Chondrocyte (in vitro differentiated cells): ENCODE measurements at places on chromosomes 3 and 15. TPM values are rescaled to one million over a fixed set of nuclear protein-coding genes. Genes with fewer than 3 reads are reported as not detected.
A peak's percentile ranks its signal among the peaks of the same experiment; 100 is the strongest.

GRCh38 chr3:62600033-62600432 is 226.7 kb upstream of the FEZF2 start:
- peaks cover 3% of the 10 kb centered on the region for H3K27me3 ChIP-seq
- H3K4me3 ChIP-seq: no peak overlapping the region
- H3K36me3 ChIP-seq: no peaks in the 10 kb centered on the region
- H3K27ac ChIP-seq: no peak overlapping the region
- no peak for DNase-seq

- peaks cover 22% of the 10 kb centered on the region for H3K4me1 ChIP-seq
- H3K27ac ChIP-seq: no peak overlapping the region
- H3K4me3 ChIP-seq: no peak overlapping the region
- no peak for DNase-seq
- H3K36me3 ChIP-seq: peaks cover 7% of the 10 kb centered on the region
These were observed 6.0 kb downstream of the UBE2E2 start for GRCh38 chr3:23209103-23209502.

DNA sequence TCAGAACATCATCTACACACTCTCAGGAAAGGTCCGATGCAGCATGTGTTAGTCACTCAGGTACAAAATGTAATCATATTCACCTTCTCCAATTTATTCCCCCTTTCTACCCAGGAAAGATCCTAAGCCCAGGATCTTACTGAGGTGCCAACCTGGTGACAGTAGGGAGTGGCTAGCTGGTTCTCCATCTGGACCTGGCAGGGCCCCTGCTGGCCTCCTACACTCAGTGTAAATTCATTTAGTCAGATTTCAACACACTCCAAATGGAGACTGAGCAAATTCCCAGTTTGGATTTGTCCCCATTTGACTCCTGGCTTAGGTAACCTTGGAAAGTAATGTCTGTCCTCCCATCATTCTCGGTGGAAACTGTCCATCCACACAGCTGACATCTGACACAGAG is 47.3 kb downstream of the SYNPR start:
- H3K4me3 ChIP-seq: no peak overlapping the region
- no peak overlapping the region for H3K27ac ChIP-seq
- no peaks in the 10 kb centered on the region for H3K4me1 ChIP-seq

- no peak for DNase-seq
- H3K27me3 ChIP-seq: peaks cover 1% of the 10 kb centered on the region
- H3K36me3 ChIP-seq: no peaks in the 10 kb centered on the region
- peaks cover 29% of the 10 kb centered on the region for H3K4me1 ChIP-seq
- no peak overlapping the region for H3K4me3 ChIP-seq
These were observed 2.5 kb upstream of the PLCB2 start for GRCh38 chr15:40310001-40310959.

DNA sequence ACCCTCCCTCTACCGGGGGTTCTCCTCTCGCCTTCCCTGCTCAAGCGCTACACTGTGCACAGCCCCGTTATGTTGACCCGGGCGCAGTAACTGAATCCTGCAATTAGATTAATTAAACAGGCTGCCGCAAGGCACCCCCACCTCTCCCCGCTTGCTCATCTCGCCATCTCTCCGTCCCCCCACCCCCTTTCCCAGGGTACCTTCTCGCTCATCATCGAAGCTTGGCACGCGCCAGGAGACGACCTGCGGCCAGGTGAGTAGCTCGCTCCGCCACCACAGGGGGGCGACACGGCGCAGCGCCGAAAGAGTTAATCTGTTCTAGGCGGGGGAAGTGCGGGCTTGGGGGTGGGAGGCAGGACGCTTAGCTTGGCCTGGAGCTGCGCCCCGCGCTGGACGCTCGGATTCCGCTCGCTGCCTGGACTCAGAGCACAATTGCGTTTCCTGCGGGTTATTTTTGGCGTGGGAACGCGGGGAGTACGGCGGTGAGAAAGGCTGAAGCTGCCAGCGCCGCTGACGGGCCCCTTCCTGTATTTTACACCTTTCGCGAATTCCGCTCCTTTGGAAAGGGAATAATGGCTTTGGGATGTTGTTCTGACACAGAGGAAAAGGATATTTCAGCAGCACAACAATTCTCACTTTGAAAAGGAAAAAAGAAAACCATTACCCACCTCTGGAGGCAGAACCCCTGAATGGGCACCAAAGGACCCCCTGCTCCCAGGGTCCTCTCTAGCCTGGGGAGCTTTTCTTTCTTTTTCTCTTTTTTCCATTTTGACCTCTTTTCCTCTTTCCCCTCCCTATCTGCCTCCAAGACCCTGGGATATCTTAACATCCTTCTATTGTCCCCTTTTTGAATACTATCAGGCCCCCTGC is 1.5 kb downstream of the DLL4 start:
- no peak overlapping the region for H3K27ac ChIP-seq
- H3K4me3 ChIP-seq: peak overlapping the region; percentile 75
- DNase-seq: no peak
- H3K36me3 ChIP-seq: no peaks in the 10 kb centered on the region
- H3K27me3 ChIP-seq: peaks cover 31% of the 10 kb centered on the region

DNA sequence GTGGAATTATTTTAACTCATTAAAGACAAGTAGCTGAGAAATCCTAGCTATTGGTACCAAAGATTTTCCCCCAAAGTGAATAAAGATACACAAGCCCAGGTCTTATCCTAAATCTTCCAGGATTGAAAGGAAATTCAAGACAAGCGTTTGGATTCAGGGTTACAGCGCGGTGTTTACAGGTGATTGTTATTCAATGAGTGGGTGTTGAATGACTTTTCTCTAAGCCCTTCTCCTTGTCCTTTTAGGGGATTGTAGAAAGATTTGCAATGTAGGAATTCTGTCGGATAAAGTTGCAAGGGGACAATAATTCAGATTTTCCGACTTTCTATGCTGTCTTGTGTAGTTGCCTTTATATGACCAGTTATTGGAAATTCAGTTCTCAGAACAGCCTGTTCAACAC is 57.2 kb downstream of the USP13 start:
- no peaks in the 10 kb centered on the region for H3K27me3 ChIP-seq
- peaks cover 7% of the 10 kb centered on the region for H3K36me3 ChIP-seq
- H3K4me1 ChIP-seq: peaks cover 26% of the 10 kb centered on the region
- H3K4me3 ChIP-seq: no peak overlapping the region

- H3K27ac ChIP-seq: peak overlapping the region; percentile 41
- peaks cover 8% of the 10 kb centered on the region for H3K36me3 ChIP-seq
- peaks cover 53% of the 10 kb centered on the region for H3K4me1 ChIP-seq
- H3K4me3 ChIP-seq: no peak overlapping the region
- no peaks in the 10 kb centered on the region for H3K27me3 ChIP-seq
These were observed 18.7 kb downstream of the LRTM1 start for GRCh38 chr3:54909191-54909590.

DNA sequence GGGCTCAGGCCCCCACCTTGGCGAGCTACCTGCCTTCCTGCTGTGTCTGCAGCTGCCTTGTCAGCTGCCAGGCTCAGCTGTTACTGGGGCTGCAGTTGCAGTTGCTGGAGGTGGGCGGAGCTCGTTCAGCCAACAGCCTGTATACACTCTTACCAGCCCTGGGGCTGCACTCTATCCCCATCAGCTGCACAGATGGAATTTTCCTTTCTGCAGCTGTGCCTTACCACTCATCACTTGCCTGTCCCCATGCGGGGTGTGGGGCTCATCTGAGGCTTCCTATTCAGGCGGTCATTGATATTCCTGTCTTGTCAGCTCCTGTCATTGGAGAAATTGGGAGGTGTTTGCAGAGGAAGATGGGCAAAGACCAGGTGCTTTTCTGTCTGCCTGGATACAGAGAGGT is 9.1 kb upstream of the SYN2 start:
- H3K4me1 ChIP-seq: no peaks in the 10 kb centered on the region
- no peak overlapping the region for H3K27ac ChIP-seq
- H3K27me3 ChIP-seq: peaks cover 29% of the 10 kb centered on the region

GRCh38 chr15:25850154-25851111 is 12.7 kb downstream of the ATP10A start:
- peak; percentile 93 for DNase-seq
- peaks cover 95% of the 10 kb centered on the region for H3K4me1 ChIP-seq
- H3K27me3 ChIP-seq: no peaks in the 10 kb centered on the region

DNA sequence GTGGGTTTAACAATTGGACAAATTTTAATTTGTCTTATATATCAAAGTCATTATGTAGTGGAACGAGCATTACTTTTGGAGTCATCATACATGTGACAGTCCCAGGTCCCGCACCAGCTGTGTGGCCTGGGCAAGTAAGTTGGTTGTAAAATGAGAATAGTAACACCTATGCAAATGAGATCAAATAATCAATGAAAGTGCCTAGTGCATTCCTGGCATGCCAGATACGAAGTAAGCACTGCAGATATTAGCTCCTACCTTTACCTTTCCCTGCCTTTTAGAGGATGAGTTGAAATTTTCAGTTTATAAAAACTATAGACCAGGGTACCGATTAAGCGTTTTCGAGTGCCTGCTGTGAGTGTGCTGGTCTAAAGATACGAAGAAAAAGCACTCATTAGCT is 134.1 kb downstream of the LRIG1 start:
- DNase-seq: no peak
- H3K27me3 ChIP-seq: no peaks in the 10 kb centered on the region
- H3K36me3 ChIP-seq: peaks cover 7% of the 10 kb centered on the region
- H3K27ac ChIP-seq: no peak overlapping the region

- no peak overlapping the region for H3K4me3 ChIP-seq
- H3K4me1 ChIP-seq: peaks cover 11% of the 10 kb centered on the region
- H3K27me3 ChIP-seq: no peaks in the 10 kb centered on the region
- H3K27ac ChIP-seq: no peak overlapping the region
- peaks cover 1% of the 10 kb centered on the region for H3K36me3 ChIP-seq
These were observed 698.5 kb downstream of the OTOL1 start for GRCh38 chr3:162195147-162195546.

GRCh38 chr3:64321747-64322146 is 96.5 kb upstream of the PRICKLE2 start:
- H3K36me3 ChIP-seq: peaks cover 4% of the 10 kb centered on the region
- H3K4me3 ChIP-seq: no peak overlapping the region
- peaks cover 27% of the 10 kb centered on the region for H3K4me1 ChIP-seq
- H3K27ac ChIP-seq: peak overlapping the region; percentile 86
- no peaks in the 10 kb centered on the region for H3K27me3 ChIP-seq

DNA sequence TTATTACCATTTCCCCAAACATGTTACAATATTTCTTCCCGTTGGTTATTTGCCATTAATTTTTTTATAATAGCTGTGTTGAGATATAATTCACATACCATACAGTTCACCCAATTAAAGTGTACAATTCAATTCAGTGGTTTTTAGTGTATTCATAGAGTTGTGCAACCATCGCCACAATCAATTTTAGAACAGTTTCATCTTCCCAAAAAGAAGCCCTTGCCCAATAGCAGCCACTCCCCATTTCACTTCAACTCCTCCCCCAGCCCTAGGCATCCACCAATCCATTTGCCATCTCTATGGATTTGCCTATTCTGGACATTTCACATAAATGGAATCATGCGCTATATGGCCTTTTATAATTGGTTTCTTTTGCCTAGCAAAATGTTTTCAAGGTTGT is 225.1 kb downstream of the EPHB1 start:
- no peak overlapping the region for H3K27ac ChIP-seq
- no peaks in the 10 kb centered on the region for H3K36me3 ChIP-seq
- H3K4me1 ChIP-seq: no peaks in the 10 kb centered on the region
- no peaks in the 10 kb centered on the region for H3K27me3 ChIP-seq
- no peak for DNase-seq
- no peak overlapping the region for H3K4me3 ChIP-seq

GRCh38 chr3:78764634-78765033 is 1003.2 kb downstream of the ROBO1 start:
- no peak overlapping the region for H3K27ac ChIP-seq
- no peak for DNase-seq
- no peaks in the 10 kb centered on the region for H3K27me3 ChIP-seq
- H3K36me3 ChIP-seq: peaks cover 3% of the 10 kb centered on the region
- H3K4me1 ChIP-seq: peaks cover 7% of the 10 kb centered on the region

GRCh38 chr3:173920386-173920785 is 522.8 kb downstream of the NLGN1 start:
- H3K4me1 ChIP-seq: no peaks in the 10 kb centered on the region
- no peaks in the 10 kb centered on the region for H3K36me3 ChIP-seq
- no peak overlapping the region for H3K4me3 ChIP-seq
- no peak overlapping the region for H3K27ac ChIP-seq

DNA sequence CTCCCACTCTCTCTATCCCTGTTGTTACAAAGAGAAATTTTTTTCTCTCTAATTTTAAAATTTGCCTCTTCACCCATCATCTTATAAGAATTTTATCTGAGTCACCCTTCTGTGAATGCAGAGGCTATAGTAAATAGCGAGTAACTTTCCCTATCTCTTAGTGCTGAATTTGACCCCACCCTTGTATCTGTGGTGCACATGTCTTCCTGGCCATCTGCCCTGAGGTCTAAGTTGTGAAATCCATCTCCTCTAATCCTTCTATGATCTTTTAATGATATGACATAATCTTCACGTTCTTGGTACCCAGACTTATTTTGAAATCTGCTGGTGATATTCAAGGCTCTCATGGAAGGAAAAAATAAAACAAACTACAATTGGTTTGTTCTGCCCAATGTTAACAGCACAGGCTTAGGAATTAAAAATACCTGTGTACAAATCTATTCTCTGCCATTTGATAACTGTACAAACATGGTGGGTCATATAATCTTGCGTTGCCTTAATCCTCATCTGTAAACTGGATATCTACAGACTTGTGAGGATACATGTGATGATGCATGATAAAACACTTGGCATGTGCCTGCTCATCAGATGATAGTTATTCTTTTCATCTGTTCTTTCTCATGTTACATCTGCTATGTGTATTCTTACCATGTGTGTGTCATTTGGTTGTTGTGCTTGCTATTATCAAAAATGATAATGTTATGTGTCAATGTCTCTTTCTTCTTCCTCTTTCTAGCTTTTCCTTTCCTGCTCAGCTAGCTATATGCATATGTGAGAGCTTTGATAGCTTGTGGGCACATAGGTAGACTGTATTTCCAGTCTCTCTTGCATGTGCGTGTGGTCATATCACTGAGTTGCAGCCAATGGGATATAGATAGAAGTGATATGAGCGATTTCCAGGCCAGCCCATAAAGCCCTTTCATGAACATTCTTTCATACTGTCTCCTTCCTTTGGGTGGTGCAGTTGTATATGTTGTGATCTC is 13.7 kb upstream of the CCR3 start:
- peaks cover 44% of the 10 kb centered on the region for H3K27me3 ChIP-seq
- no peaks in the 10 kb centered on the region for H3K4me1 ChIP-seq
- H3K27ac ChIP-seq: no peak overlapping the region
- H3K4me3 ChIP-seq: no peak overlapping the region
- H3K36me3 ChIP-seq: peaks cover 3% of the 10 kb centered on the region

Gene LIPC
- total RNA-seq: not detected in 3 replicates

Gene EBLN2
- total RNA-seq: 2.5 to 4.7 TPM (median 3.3 TPM) in 3 replicates

Gene PPARG
- total RNA-seq: 3.3 to 9.7 TPM (median 9.2 TPM) in 3 replicates

Gene MINAR1
- total RNA-seq: 3.8 to 4.2 TPM (median 4.0 TPM) in 3 replicates

Gene HYAL1
- total RNA-seq: 0.22 to 0.65 TPM (median 0.26 TPM) in 3 replicates

Gene KPNA4
- 58.3 to 75.0 TPM (median 66.0 TPM) in 3 replicates for total RNA-seq

Gene MESP2
- 0.25 to 0.51 TPM (median 0.36 TPM) in 3 replicates for total RNA-seq

Gene ARL8B
- 50.7 to 65.8 TPM (median 61.6 TPM) in 3 replicates for total RNA-seq

Gene SLCO2A1
- total RNA-seq: 0.46 to 1.0 TPM (median 0.82 TPM) in 3 replicates
